Sciatic nerve (tissue), 2 donors: ENCODE measurements at places on chromosomes 12 and 14.

DNA sequence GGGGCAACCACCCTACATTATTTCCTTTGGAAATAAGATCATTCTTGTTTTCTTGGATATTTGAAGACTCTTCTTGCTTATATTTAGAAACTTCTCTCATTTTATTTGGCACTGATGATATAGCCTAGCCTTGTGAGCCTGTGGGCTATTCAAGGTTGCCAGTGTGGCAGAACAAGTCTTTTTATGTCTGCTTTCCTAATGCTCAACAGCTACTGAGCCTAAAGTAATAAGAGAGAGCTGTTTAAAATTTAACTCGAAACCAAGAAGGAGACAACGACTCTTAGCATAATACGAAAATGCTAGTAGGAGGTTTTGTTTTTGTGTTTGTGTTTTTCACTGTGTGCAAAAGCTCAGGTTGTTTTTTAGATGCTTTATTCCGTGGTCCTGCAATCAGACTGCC is 104.0 kb upstream of the CPM start:
- DNase-seq = no peak

- no peak for DNase-seq
These were observed 524 bp upstream of the P2RX2 start for GRCh38 chr12:132617822-132618682.

DNA sequence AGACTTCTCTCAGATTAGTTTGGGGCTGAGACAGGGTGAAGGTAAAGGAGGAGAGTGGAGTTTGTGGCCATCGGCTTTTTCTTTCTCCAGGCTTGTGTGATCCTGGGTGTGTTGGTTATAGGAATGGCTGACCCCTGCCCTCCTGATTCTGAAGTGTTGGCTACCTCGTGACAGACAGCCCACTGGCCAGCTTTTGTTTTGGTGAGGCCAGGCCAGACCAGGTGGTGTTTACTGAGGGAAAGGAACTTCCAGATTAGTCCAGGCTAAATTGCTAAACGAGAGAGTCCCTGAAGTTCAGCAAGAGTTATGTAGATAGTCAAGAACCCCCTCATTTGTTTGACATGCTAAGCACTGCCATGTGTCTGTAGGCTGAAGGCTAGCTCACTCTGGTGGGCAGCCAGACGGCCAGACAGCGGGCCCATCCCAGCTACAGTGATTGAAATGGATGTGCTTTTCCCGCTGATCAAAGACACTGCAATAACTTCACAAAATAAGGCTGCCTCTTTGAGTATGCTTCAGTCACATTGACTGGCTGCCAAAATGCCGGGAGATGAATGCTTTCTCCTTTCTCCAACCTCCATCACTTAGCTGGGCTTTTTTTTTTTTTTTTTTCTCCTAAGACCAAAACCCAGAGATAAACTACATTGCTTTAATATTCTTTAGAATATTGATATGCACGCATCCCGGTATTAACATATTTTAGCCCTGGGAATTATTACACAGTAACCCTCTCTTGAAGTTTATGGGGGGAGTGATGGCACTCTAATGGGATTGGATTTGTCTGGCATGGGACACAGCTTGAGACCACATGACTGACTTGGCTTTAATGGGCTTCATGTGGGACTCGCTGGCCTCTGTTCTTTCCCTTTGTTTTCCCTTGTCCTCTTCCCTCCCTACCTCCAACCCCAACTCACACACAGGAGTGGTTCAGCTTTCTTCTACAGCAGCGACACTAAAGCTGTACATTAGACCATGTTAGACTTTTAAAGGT is 76.9 kb downstream of the SMOC1 start:
- DNase-seq = no peak

GRCh38 chr14:81172353-81172752 is 48.4 kb downstream of the GTF2A1 start:
- DNase-seq = no peak
